ENCODE measurements at places on chromosomes 7 and 10.

- DNase-seq: no peak
- no peak overlapping the region for H3K4me3 ChIP-seq
- H3K27me3 ChIP-seq: peaks cover 8% of the 10 kb centered on the region
- no peak overlapping the region for H3K27ac ChIP-seq
- H3K4me1 ChIP-seq: peaks cover 2% of the 10 kb centered on the region
- H3K36me3 ChIP-seq: no peaks in the 10 kb centered on the region
Measured at GRCh38 chr7:70353330-70353945, 755.2 kb downstream of the AUTS2 start.

GRCh38 chr10:126242397-126243260 lies 145.6 kb downstream of the ADAM12 start:
- no peak overlapping the region for H3K27ac ChIP-seq
- no peak overlapping the region for H3K4me3 ChIP-seq
- no peaks in the 10 kb centered on the region for H3K27me3 ChIP-seq
- no peak for DNase-seq

- peaks cover 47% of the 10 kb centered on the region for H3K4me1 ChIP-seq
- H3K36me3 ChIP-seq: peaks cover 1% of the 10 kb centered on the region
- peaks cover 35% of the 10 kb centered on the region for H3K27me3 ChIP-seq
Measured at GRCh38 chr10:17430647-17431355, 23.6 kb downstream of the ST8SIA6 start.

GRCh38 chr7:138014686-138015085 lies 12.8 kb upstream of the CREB3L2 start:
- H3K27me3 ChIP-seq: peaks cover under 1% of the 10 kb centered on the region
- no peak overlapping the region for H3K27ac ChIP-seq
- H3K36me3 ChIP-seq: no peaks in the 10 kb centered on the region
- H3K4me1 ChIP-seq: no peaks in the 10 kb centered on the region

DNA sequence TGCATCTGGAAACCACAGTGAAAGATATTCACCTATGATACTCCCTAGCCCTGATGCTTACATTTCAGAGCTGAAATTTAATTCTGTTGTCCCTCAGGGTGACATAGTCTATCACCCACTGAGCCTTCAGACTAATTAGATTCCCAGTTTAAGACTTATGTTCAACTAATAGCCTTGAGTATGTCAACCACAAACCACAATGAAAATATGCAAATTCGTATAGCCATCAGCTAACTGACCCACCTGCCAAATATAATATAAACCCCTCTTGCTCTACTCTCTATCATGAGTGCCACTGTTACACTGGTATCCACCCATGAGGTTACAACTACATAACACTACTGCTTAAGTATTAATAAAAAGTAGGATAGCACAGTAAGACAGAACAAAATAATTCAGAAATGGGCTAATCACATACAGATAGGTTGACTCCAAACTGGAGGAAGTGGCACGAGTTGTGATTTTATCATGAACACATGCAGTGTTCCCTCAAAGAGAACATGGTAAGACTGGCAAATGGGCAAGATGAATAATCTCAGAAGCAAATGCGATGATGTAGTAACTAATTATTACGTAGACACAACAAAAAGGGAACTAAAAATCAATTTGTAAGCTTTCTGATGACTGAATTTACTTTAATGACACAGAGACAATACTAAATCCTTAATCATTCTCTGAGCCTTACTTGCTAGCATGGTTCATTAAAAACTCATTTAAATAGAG lies 290.6 kb downstream of the PARD3 start:
- H3K27ac ChIP-seq: no peak overlapping the region
- no peaks in the 10 kb centered on the region for H3K27me3 ChIP-seq
- no peak overlapping the region for H3K4me3 ChIP-seq

GRCh38 chr10:4686644-4686996 lies 139.4 kb upstream of the AKR1E2 start:
- H3K4me3 ChIP-seq: no peak overlapping the region
- H3K4me1 ChIP-seq: no peaks in the 10 kb centered on the region
- no peak for DNase-seq
- H3K27me3 ChIP-seq: peaks cover 17% of the 10 kb centered on the region

GRCh38 chr10:72171175-72171630 lies 44.6 kb upstream of the ANAPC16 start:
- H3K36me3 ChIP-seq: peaks cover 5% of the 10 kb centered on the region
- H3K27ac ChIP-seq: no peak overlapping the region
- H3K27me3 ChIP-seq: no peaks in the 10 kb centered on the region
- H3K4me3 ChIP-seq: no peak overlapping the region
- DNase-seq: no peak

DNA sequence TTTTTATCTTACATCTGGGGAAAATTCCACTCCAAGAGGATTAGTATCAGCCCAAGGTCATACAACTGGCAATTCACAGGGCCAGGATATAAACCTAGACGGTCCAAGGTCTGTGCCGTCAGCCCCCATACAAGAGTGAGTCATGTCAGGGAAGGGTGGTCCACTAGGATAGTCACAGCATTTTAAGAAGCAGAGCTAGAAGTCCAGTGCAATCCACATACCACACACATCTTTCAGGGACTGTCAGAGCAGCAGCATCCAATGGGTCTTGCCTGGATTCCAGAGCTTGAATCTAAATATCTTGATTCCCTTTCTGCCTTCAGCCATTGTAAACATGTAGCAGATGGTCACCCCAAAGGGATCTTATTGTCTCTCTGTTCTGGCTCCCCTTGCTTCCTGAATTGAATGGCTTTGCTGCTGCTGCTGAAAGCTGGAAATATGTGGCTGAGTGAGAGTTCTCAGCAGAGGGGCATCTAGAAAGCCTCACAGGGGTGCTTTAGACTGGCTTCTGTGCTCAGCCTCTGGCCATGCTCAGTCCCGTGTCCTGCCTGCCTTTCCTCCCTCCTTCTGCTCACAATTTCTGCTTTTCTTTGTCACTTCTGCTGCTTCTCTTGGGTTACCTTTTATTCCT lies 9.9 kb upstream of the OR6V1 start:
- no peaks in the 10 kb centered on the region for H3K36me3 ChIP-seq
- H3K4me3 ChIP-seq: no peak overlapping the region
- no peak overlapping the region for H3K27ac ChIP-seq
- no peaks in the 10 kb centered on the region for H3K4me1 ChIP-seq
- no peak for DNase-seq

GRCh38 chr10:25117757-25118156 lies 57.0 kb upstream of the GPR158 start:
- no peak for DNase-seq
- H3K4me3 ChIP-seq: no peak overlapping the region
- no peak overlapping the region for H3K27ac ChIP-seq
- H3K4me1 ChIP-seq: no peaks in the 10 kb centered on the region

GRCh38 chr10:123297175-123297574 lies 143.0 kb downstream of the BUB3 start:
- H3K36me3 ChIP-seq: no peaks in the 10 kb centered on the region
- H3K27me3 ChIP-seq: no peaks in the 10 kb centered on the region
- no peak overlapping the region for H3K27ac ChIP-seq

DNA sequence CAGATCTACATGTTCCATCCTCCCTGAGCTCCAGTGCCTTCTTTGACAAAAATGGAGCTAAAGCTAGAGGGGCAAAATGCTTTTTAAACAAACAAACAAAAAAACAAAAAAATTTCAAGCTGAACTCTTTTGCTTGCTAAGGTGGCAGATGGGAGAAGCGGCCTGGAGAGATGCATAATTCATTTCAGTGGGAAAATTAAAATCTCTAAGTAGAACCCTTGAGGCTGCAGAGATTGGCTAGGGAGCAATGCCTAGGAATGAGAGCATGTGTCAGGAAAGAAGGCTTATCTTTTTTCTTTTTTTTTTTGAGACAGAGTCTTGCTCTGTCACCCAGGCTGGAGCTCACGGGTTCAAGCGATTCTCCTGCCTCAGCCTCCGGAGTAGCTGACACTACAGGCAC lies 46.4 kb upstream of the SAMD8 start:
- no peak overlapping the region for H3K27ac ChIP-seq
- DNase-seq: no peak
- H3K4me3 ChIP-seq: no peak overlapping the region
- no peaks in the 10 kb centered on the region for H3K4me1 ChIP-seq
- H3K27me3 ChIP-seq: no peaks in the 10 kb centered on the region

DNA sequence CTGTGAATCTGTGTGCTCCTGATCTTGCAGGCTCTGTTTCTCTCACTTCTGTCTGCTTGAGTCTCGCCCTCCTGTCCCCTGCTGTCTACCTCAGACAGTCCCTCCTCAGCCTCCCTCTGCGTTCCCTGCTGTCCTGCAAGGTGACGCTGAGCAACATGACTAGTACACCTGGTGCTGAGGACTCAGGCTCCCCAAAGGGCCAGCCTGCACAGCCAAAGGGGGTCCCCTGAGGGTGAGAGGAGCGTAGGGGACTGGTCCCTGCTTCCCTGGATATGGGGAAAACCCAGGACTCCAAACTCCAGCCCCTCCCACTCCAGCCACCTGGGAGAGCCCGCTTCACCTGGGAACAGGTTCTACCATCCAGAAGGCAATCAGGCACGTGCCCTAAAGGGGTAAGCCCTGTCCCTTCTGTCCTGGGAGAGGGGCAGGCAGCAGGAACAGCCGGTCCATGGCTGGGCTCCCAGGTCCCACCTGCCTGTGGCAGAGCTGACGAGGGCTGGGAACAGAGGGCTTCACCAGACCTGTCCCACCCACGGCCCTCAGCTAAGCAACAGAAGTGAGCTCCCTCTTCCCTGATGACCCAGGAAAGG lies 156.5 kb downstream of the UBE2H start:
- no peak for DNase-seq
- H3K27me3 ChIP-seq: peaks cover 10% of the 10 kb centered on the region
- no peaks in the 10 kb centered on the region for H3K4me1 ChIP-seq
- H3K36me3 ChIP-seq: no peaks in the 10 kb centered on the region

DNA sequence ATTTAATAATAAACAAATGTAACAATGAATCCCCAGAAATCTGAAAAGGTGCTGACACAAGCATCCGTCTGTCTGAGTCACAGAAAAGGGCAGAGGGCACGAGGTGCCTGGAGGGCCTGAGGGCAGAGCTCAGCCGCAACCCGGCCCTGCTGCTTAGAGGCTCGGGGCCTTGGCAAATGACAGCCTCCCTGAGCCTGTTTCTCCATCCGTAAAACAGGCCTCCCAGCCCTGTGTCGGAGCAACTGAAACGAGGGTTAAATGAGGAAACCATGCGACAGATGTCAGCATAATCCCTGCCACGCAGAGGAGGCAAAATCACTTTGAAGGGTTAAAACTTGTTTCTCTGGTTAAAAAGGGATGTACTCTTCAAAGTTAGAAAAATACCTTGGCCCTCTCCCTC lies 24.9 kb downstream of the NUDT1 start:
- DNase-seq: no peak
- H3K4me3 ChIP-seq: no peak overlapping the region
- no peak overlapping the region for H3K27ac ChIP-seq
- no peaks in the 10 kb centered on the region for H3K36me3 ChIP-seq
- H3K4me1 ChIP-seq: no peaks in the 10 kb centered on the region

GRCh38 chr7:801940-802381 lies 30.3 kb upstream of the SUN1 start:
- H3K4me3 ChIP-seq: no peak overlapping the region
- no peak overlapping the region for H3K27ac ChIP-seq
- H3K4me1 ChIP-seq: no peaks in the 10 kb centered on the region
- H3K36me3 ChIP-seq: no peaks in the 10 kb centered on the region

DNA sequence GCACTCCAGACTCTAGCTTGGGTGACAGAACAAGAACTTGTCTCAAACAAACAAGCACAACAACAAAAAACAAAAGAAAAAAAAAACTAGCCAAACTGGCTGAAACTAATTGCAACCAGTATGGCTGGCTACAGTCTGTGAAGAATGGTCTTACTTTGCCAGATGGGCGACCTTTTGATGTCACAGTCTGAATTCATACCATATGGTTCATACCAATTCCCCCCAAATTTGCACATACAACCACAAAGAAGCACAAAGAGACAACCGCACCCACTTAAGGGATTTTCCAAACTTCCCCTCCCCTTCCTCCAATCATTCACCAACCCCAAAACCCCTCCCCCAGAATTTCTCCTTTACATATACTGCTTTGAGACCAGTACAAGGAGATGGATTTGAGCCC lies 114.2 kb downstream of the SPAG6 start:
- H3K27me3 ChIP-seq: no peaks in the 10 kb centered on the region
- no peak overlapping the region for H3K4me3 ChIP-seq
- no peaks in the 10 kb centered on the region for H3K36me3 ChIP-seq
- peaks cover 10% of the 10 kb centered on the region for H3K4me1 ChIP-seq
- no peak for DNase-seq
- H3K27ac ChIP-seq: no peak overlapping the region
